ENCODE measurements at places on chromosomes 2 and 18.

DNA sequence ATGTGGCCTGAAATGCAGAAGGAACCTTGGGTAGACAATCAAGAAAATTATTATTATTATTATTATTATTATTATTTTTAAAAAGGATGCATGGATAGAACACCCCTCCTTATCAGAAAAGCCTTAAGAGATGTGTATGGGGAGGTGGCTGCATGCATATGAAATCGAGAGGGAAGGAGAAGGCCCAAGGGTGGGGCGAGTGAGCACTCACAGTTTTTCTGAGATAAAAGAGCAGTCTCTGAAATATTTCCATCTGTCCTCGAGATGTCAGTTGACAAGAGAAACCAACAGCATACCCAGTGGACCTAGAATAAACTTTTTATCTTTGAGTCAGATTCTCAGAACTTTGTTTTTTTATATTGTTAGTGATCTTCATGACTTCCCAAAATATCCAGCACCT lies 282.9 kb downstream of the GPD2 start:
- no peak for DNase-seq

DNA sequence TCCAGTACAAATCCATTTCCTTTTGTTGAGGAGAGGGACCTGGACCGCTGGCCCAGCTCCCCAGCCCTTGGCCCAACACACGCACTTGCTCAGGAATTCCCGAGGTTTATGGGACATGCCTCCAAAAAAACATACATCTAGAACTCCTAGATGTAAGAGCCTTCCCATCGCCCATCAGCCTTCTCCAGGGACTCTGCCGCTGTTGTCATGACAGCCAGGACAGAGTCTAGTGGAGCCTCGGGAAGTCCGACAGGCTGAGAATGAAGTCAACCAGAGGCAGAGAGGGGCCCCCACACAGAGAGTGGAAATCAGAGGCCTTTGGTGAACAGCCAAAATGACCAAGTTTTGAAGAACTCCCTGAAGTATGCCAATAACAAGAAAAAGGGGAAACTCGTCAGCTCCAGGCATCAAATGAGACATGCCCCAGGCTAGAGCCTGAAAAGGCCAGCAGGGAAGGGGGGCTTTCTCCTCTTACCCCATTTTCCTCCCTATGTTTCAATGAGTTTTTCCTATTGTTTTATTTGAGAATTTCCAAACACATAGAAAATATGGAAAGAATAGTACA lies 43.2 kb upstream of the CAB39 start:
- DNase-seq, result no peak

DNA sequence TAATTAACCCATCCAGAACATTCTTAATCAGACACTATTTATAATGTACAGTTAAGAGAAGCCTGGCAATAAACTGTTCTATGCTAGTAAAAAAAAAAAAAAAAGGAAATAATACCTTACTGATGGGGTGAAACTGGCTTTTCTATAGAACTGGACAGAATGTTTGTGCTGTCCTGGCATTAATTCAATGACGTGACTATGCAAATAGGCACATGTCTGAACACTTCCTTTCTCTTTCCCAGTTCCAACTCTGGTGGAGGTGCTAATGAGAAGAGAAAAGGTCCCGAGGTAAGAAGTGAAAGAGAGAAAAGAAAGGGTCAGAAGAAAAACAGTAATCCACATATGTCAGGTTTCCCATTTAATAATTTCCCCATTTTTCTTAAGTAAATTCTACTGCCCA lies 508.4 kb downstream of the ZEB2 start:
- DNase-seq, result no peak

GRCh38 chr2:69798909-69799526 lies 30.4 kb upstream of the GMCL1 start:
- DNase-seq, result no peak

DNA sequence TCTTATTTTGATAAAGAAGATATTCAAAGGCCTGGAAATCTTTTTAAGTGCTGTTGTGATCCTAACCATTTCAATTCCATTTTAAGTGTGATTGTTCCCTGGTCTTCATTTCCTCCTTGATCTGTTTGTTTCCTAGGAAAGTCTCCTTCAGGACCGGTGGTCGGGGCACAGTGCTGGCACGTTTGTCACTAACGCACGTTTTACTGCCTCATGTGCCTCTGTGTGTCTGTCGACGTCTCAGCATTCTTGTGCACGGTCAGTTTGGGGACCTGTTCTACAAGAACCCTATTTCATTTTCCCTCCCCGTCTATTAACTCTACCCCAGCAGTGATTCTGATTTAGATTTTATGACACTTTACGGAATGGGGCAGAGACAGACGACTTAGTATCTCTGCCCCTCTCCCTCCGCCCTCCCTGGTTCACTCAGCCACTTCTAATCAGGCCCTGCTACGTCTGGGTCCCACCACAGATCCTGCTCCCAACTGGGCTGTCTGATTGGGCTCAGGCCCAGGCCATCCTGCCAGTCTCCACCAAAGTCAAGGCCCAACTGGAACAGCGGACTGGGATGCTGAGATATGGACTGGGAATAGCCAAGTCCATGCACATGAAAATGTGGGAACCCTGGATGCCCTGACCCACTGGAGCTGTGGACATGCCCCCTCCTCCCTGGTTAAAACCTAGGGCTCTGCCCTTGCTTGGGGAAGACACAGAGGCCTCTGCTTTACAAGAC lies 95.6 kb downstream of the TWIST2 start:
- no peak for DNase-seq

- DNase-seq, result no peak
Observed at GRCh38 chr2:130744287-130745117, 10.8 kb upstream of the AMER3 start.

DNA sequence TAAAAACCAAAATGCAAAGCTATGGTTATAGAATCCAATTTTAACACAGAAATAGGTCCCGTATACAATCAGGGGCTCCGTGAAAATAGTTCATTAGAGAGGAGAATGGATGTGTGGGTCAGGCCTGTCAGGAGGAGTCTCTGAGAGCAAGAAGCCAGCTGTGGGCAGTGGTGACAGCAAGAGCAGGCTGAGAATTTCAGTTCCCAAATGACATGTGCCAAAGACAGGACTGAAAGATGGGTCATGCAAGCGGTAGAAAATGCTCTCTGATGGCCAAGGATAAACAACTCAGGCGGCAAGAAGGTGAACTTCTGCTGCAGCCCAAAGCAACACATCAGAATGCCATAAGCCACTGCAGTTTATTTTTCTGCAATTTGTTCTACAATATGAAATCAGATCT lies 100.4 kb downstream of the CCDC141 start:
- no peak for DNase-seq

DNA sequence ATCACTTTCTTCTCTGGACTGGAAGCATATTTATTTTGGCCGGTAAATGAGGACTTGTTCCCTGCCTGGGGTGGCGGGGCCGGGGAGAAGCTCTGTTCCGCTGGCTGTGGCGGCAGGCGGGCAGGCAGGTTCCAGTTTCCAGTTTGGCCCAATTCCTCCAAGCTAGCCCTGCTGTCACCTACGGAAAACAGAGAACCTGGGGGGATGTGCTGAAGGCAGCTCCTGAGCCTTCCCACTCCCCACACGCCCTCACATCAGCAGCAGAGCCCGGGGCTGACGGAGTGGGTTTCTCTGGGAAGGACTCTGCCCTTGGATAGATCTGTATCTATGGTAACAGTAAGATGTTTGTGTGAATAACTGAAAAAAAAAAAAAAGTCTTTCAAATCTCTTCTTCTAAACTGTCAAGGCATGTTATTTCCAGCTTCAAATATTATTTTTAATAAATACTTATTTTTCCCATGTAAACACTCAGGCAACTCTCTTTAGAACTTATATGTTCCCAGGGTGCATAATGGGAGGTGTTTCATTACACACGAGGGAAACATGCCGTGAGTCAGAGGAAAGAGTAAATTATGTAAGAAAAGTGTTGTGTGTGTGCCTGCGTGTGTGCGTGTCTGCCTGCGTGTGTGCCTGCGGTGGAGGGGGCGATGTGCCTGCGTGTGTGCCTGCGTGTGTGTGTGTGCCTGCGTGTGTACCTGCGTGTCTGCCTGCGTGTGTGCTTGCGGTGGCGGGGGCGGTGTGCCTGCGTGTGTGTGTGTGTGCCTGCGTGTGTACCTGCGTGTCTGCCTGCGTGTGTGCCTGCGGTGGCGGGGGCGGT lies 116.1 kb upstream of the ZNF516 start:
- DNase-seq, result no peak

- DNase-seq, result no peak
Observed at GRCh38 chr2:212385241-212385640, 153.4 kb downstream of the ERBB4 start.

DNA sequence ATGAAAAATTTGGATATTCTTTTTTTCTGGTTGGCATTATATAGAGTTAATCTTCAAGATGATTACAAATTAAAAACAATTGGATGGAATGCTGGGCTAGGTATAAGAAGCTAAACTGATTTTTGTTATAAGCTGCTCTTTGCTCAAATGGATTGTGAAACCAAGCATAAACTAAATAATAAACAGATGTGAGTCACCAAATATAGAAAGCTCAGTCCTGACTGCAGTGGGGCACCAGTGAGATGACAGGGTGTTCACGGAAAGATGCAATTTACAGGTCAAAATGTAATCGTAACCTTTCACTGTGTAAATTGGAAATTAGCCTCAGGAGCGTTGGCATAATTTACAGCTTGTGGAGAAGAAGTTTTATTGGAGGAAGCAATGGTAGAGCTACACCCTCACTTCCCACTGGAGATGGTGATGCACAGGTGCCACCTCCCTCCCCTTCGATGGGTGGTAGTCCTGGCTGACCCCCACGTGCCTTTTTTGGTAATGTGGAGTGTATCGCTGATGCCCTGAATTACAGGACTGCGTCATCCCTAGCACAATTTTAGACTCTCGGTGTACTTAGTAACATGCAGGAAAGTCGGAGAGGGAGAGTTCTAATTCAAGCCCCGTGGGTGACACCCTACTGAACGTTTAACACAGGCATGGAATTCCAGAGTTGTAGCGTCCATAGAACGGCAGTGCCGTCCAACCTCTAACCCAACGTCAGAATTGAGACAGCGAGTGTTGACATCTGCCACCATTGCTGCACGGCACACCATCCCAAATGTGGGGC lies 73.9 kb upstream of the NFATC1 start:
- DNase-seq, result no peak

DNA sequence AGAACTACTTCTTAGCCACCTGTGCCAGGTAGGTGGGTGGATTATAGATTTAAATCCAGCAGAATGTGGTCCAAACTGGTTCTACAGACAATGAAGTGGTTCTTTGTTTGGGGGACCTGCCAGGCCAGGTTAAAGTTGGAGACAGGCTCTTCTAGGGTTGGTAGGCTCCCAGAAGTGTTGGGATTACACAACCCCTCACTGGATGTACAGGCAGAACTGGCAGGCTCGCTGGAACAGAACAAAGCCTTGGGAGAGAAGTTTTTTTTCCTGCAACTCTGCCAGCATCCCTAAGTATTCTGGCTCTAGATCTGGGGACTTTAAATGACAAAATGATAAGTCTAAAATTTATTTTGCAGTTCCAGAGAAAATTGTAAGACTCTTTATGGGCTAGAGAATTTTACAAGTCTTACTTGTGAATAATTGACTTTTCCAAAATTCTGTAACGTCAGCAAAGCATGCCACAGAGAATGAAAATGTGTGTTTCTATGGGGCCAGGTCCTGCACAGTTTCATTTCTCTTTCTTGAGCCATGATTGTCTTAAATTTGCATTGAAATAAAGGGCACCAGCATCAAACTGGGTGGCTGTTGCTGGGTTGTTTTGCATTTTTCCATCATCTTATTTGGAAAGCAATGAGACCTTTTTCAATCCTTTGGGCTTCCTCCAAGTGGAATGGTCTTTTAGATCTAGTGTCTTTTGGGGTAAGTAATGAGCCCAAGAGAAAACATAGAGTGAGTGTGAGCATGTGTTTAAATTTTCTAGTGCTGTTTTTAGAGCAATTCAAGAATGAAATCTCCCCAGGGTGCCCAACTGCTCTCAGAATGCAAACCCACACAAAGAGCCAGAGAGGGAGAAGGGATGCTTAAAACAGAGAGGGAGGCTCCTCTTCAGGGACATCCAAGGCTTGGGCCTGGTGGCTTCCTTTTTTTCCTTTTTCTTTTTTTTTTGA lies 32.4 kb upstream of the ATL2 start:
- no peak for DNase-seq

- DNase-seq, result no peak
Observed at GRCh38 chr2:170928036-170928823, 823 bp upstream of the GORASP2 start.

DNA sequence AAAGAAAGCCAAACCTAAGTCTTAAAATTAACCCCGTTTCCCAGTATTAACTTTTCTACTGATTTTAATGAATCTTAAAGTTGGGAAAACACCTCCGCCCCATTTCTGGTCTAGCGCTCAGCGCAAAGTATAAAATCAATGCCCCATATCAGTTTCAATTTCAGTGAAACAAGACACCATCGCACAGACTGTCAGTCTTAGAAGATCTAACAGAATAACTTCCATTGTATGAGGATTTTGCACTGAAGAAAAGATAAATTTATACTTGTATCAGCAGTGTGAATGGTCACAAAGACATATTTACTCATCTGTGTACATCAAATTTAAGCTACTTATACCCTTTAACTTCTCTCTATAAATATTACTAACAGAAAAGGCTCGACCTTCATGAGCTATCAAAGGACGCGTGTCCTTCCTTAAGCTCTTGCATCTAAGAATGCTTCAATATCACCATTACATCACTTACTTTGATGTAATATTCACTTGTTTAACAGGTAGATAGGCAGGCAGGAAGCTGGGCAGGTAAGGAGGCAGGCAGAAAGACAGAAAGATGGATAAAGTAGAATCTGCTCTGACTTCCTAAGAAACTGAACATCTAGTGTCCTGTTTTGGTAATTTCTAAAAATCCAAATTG lies 183.0 kb downstream of the TCF4 start:
- DNase-seq, result no peak

All from HFF-Myc (cell line).